ENCODE measurements at places on chromosomes 4 and X.
A peak's percentile ranks its signal among the peaks of the same experiment; 100 is the strongest.

- H3K4me3 ChIP-seq = no peak overlapping the region
- H3K36me3 ChIP-seq = no peaks in the 10 kb centered on the region
- no peak for DNase-seq
- H3K27ac ChIP-seq = no peak overlapping the region
These were observed 55.7 kb upstream of the PPARGC1A start for GRCh38 chr4:23945451-23946017.

DNA sequence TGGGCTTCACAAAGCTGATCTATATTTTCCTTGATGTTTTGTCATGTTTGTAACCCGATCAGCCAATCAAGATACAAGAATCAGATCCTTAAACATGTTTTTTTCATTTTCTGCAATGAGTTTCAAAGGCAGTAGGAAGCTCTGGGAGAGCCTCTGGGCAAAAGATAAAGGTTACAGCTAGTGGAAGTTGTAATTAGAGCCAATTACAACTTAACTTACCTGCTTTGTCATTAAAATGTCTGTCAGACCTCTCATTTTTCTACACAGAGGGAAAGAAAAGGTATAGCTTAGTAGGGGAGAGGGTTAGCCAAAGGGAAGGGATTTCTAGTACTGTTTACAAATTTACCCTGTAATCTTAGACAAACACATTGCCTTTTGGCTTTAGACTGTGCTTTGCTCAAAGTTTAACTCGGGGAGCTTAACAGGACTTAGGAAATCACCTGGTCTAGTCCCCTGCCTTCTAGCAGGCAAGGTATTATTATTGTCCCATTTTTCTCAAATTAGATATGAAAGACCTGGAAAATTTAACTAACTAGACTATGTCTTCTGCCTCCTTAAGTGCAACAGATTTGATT, 55.8 kb downstream of the FGF16 start:
- H3K36me3 ChIP-seq = no peaks in the 10 kb centered on the region
- no peak overlapping the region for H3K27ac ChIP-seq
- H3K27me3 ChIP-seq = no peaks in the 10 kb centered on the region
- no peak overlapping the region for H3K4me3 ChIP-seq
- no peaks in the 10 kb centered on the region for H3K4me1 ChIP-seq

GRCh38 chr4:113955948-113956347, 23.5 kb downstream of the ARSJ start:
- H3K4me1 ChIP-seq = no peaks in the 10 kb centered on the region

- H3K36me3 ChIP-seq = no peaks in the 10 kb centered on the region
- H3K27me3 ChIP-seq = no peaks in the 10 kb centered on the region
- peaks cover 3% of the 10 kb centered on the region for H3K4me1 ChIP-seq
- H3K4me3 ChIP-seq = no peak overlapping the region
These were observed 37.4 kb downstream of the LARP7 start for GRCh38 chr4:112674376-112674775.

DNA sequence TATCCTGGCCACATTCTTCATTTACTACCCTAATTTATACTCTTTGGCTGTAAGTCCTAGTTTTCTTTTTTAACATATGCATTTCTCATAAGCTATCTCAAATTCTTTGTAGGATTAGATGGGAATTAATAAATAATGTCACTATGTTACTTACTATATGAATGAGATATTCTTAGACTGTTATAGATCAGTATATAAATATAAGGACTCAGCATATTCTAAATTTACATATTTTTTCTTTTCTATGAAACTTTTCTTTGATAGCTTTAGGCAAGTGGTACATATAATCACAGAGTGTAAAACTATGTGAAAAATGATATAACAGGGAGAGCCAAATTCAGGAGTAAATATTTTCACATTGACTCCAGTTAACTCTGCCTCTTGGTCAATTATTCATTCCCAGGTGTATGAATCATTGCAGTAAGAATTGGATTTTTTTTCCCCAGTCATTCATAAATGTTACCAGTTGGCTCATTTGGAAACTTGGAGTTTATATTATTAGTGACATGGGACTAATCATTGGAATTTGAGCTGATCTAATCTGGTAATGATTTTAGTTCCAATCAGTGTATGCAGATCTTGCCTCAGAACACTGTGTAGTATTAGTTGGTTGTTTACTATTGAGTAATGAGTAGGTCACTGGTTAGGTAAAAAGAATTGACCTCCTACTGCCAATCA, 25.3 kb downstream of the FHIP1A start:
- no peaks in the 10 kb centered on the region for H3K36me3 ChIP-seq
- peaks cover 3% of the 10 kb centered on the region for H3K4me1 ChIP-seq
- no peak overlapping the region for H3K27ac ChIP-seq
- H3K4me3 ChIP-seq = no peak overlapping the region

DNA sequence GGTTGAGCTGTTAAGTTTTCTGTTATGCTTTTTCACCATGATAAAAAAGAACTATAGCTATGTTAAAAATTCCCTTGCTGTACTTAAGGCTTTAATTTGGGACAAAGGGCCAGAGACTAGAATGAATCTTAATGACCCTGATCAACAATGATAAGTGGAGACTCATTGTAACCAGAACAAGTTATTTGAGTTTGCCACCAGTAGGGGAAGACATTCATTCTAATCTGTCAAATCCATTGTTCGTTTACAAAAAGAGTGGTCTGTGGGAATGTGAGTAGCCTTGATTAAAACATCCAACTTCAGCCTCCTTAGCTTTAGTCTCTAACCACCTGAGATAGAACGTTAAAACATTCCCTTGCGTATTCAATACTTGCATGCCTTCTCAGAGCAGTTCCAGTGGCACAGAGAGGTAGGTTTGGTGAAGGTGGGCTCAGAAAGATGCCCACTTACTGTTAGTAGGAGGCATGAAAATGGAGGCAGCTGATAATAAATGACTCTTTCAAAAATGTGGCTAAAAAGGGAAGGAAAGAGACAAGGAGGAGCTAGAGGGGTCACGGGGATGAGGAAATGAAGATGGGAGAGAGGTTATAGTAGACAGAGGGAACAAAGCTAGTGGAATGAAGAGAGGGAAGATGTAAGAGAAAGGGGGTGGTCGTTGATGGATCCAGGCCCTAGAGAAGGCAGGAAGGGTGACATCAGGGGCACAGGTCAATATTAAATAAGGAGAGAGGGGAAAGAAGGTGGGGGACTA, 66.2 kb downstream of the EGF start:
- no peak for DNase-seq
- no peaks in the 10 kb centered on the region for H3K36me3 ChIP-seq
- H3K27me3 ChIP-seq = no peaks in the 10 kb centered on the region
- no peaks in the 10 kb centered on the region for H3K4me1 ChIP-seq
- H3K27ac ChIP-seq = no peak overlapping the region
- no peak overlapping the region for H3K4me3 ChIP-seq

DNA sequence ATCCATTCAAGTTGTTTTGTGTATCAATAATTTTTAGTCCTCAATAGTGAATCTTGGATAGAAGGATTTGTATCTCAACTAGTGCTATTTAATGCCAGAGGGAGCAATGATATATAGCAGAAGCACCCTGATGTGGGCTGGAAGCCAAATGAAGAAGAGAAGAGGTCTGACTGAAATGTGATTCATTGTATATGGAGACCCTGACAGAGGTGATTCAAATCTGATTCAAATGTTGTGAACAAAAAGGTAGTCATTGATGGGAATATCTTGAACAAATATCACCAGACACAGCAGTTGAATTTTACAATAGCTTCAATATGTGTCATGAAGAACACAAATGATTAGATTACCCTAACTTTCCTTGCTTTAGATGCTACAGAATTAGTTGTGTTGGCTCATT, 27.5 kb upstream of the SULT1B1 start:
- no peak overlapping the region for H3K4me3 ChIP-seq
- H3K27ac ChIP-seq = no peak overlapping the region
- no peaks in the 10 kb centered on the region for H3K36me3 ChIP-seq
- DNase-seq = no peak
- H3K4me1 ChIP-seq = no peaks in the 10 kb centered on the region

DNA sequence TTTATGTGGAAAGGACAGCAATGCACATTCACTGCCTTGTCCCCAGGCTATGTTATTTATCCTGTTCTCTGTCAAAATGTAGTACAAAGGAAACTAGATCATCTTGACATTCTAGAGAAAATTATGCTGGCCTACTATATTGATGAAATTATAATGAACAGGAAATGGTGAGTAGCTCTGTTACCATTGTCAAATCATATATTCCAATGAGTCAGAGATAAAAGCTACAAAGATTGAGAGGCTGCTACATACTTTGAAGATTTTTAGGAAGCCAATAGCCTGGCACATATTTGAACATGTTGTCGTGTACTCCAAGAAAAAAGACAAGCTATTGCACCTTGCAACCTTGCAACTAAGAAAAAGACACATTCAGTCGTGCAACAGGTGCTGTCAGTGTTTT, 52.7 kb upstream of the TET2 start:
- no peak for DNase-seq
- no peak overlapping the region for H3K4me3 ChIP-seq

DNA sequence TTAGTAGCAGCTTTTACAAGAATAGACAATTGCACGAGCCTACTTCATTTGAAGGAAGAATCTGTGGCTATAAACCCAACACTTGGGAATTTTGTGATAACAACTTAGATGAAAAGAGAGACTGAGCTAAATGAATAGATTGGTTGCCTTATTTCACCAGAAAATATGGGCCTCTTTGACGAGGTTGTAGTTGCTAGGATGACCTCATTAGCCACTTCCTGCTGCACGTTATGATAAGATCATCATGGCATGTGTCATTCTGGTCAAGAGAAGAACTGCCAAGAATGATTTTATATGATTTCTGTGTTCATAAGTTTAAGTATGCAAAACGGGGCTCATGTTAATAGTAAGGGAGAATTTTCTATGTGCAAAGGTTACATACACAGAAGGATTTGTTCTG, 321.9 kb upstream of the GIMD1 start:
- no peaks in the 10 kb centered on the region for H3K4me1 ChIP-seq
- no peak overlapping the region for H3K27ac ChIP-seq

DNA sequence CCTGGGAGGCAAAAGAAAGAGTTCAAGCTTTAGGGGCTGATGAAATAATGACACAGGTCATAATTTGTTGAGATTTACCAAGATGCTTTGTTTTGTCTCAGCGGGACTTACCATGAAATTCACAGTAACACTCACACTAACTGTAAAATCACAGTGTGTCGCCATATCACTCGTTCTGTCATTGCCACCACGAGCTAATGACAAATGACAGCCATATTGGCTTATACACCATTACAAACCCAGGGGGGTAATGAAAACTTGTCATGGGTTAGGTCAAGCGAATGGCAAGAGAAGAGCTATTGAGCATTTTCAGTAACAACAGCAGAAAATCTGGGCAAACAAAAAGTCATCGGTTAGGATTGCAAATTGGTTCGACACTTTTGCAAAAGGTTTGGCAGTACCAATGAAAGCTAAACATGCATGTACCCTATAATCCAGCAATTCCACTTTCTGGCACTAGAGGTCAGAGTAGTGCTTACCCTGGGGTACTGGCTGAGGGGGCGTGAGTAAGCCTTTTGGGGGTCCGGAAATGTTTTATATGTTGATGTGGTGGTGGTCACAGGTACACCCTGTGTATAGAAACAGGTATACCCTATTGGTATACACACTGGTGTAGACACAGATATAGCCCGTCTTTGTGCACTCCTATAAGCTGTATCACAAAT, 83.9 kb upstream of the RAI2 start:
- no peaks in the 10 kb centered on the region for H3K4me1 ChIP-seq
- peak; percentile 2 for DNase-seq
- H3K27me3 ChIP-seq = peaks cover 16% of the 10 kb centered on the region
- no peak overlapping the region for H3K27ac ChIP-seq

DNA sequence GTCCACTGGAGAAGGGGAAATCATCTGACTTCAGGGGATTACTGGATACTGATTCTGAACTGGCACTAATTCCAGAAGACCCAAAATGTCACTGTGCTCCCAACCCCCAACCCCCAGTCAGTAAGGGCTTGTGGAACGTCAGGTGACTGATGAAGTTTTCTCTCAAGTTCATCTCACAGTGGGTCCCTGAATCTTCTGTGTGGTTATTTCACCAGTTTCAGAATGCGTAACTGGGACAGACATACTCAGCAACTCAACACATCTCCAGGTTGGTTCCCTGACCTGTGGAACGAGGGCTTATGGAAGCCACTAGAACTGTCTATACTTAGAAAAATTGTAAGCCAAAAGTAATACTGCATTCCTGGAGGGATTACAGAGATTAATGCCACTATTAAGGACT, 45.3 kb downstream of the DDX60L start:
- DNase-seq = no peak
- H3K27ac ChIP-seq = no peak overlapping the region
- no peak overlapping the region for H3K4me3 ChIP-seq
- no peaks in the 10 kb centered on the region for H3K27me3 ChIP-seq
- peaks cover 18% of the 10 kb centered on the region for H3K36me3 ChIP-seq

DNA sequence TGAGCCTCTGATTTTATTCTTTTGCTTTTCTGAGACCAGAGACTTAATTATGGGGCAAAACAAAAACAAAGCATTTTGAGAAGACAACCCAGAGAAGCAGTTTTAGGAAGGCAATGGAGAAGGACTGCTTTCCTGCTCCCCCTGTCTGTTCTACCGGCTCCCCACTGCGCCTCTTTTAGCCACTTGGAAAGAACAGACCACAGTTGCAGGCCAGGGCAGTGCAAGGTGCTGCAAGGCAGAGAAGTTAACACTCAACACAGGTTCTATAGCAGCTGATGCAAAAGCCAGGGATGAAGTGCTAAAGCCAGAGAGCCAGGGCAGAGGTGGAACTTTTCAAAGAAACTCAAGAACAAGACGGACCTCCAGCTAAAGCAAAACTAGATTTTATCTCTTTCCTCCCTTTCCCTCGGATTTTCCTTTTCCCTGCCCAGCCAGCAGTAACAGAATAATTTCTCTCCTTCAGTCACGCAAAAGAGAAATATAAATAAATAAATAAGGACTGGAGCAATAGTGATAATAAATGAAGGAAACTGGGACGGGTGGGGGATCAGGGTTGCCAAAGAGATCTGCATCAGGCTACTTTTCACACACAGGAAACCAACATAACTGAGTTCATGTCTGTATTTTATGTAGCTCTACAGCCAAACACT, 10.4 kb downstream of the SH3RF1 start:
- no peak for DNase-seq
- H3K4me1 ChIP-seq = peaks cover 16% of the 10 kb centered on the region
- peaks cover 21% of the 10 kb centered on the region for H3K36me3 ChIP-seq
- no peak overlapping the region for H3K4me3 ChIP-seq
- no peak overlapping the region for H3K27ac ChIP-seq
- no peaks in the 10 kb centered on the region for H3K27me3 ChIP-seq

DNA sequence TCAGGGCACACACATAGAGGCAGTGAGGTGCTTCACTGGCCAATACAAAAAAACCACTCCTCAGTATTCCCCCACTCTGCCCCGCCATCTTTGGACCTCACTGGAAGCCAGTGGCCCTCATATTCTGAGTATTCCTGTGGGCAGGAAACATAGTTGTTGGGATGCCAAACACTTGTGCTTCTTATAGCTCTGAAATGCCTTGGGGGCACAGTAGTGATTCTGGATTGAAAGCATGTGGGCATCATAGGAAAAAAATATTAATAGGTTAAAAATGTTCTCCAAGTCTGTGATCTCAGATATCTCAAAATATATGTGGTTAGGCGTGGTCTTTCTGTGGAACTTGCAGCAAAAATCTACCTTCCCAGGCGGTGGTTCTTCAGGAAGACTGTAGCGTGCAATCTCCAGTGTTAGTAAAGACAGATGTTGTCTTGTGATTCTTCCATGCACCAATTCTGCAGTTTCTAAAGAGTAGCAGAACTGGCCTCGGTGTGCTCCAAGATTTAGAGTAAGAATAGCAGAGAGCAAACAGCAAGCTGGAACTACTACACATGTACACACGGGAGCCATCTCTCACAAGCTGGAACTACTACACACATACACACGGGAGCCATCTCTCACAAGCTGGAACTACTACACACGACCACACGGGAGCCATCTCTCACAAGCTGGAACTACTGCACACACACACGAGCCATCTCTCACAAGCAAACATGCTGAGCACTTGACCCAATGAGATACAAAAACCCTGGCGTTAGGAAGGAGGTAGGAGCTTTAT, 8.0 kb upstream of the TENM3 start:
- H3K4me3 ChIP-seq = no peak overlapping the region
- no peaks in the 10 kb centered on the region for H3K27me3 ChIP-seq
- peaks cover 24% of the 10 kb centered on the region for H3K4me1 ChIP-seq
